ENCODE measurements at places on chromosomes 5 and 9.

- no peak for DNase-seq
Observed at GRCh38 chr5:171600741-171601265, 181.4 kb downstream of the FGF18 start.

- DNase-seq: no peak
Observed at GRCh38 chr5:50711280-50711679, 44.8 kb downstream of the PARP8 start.

- DNase-seq: no peak
Observed at GRCh38 chr5:68265347-68265746, 49.8 kb downstream of the PIK3R1 start.

GRCh38 chr5:151451626-151452520 lies 4.5 kb downstream of the SLC36A1 start:
- DNase-seq: no peak

All from GM04504 (cell line).